NCI-H526 treated with DMSO at 0.1 percent for 48 hours (cell line): ENCODE measurements at places on chromosomes 1 and 21.
A peak's percentile ranks its signal among the peaks of the same experiment; 100 is the strongest.

- DNase-seq = no peak
These were observed 52.8 kb downstream of the ELK4 start for GRCh38 chr1:205578780-205579571.

DNA sequence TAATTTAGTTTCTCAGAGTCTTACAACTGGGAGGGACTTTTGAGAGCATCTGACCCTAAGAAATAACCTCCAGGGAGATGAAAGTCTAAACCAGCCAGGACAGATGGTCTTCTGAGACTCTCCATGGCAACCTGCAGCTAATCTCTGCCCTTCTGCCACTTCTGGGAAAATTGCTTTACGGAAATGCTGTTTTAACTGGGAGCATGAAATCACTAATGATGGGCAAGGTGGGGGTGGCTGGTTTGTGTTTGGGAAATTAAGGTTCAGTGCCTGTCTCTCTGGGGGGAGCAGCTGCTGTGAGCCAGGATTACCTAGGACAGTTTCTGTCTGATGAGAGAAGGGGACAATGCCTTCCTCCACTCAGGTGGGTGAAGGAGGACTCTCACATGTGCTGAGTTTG is 33.2 kb downstream of the ROR1 start:
- DNase-seq = no peak

- peak; percentile 20 for DNase-seq
These were observed 253.1 kb upstream of the IRF2BP2 start for GRCh38 chr1:234862944-234863515.

- DNase-seq = no peak
These were observed 497 bp upstream of the C1orf115 start for GRCh38 chr1:220689666-220690065.

GRCh38 chr1:170414989-170415709 is 116.8 kb upstream of the GORAB start:
- DNase-seq = no peak

GRCh38 chr1:191634801-191635508 is 523.3 kb upstream of the RGS18 start:
- DNase-seq = no peak

- DNase-seq = no peak
These were observed 4.1 kb downstream of the WNT3A start for GRCh38 chr1:228010921-228011320.

DNA sequence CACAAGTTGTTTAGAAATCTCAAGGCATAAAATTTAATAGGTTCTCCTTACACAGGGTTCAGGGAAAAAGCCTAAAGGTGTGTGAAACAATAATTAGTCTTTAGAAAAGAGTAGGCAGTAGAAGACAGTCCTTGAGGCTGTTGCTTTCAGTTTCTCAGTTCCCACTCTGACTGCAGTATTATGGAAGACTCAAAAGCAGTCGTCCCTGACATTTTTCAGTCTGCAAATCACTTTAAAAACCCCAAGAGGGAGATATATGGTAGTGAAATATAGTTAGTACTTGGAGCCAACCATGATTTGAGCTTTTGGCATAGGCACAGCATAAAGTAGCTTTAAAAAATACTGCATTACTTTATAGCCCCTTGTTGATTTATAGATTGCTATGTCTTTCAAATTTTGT is 299.7 kb downstream of the OLFM3 start:
- no peak for DNase-seq

DNA sequence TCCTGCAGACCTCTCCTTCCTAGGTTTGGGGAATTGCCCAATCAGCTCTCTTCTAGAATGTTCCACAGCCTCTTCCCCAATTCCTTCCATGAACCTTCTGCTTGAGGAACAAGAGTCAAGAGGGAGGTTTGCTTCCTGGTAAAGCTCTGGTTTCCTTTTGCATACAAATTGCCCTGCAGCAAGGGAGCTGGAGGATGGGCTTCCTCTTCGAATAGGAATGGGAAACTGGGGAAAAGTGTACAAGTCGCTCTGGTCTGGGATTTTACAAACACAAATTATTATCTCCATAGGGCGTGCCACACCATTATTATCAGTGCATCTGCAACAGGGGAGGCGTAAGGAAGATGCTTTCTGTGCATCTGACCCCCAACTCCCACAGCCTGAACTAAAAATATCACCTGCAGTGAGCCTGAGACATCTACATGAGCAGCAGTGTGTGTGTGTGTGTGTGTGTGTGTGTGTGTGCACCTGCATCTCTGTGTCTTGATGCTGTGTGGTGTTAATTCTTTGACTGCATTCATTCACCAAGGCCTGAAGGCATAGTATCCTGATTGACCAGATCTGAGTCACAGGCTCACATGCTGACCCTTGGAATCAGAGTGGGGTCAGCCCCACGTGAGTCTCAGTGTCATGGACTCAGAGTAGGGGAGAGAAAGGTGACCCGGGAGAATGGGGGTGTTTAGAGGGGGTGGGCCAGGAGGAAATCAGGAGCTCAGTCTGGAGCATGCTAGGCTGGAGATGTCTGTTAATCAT is 272.9 kb downstream of the KAZN start:
- peak; percentile 15 for DNase-seq

- no peak for DNase-seq
These were observed at the start of the genes ADORA3 and TMIGD3 for GRCh38 chr1:111503585-111504060. Gene ADORA3, minus strand, starts transcription at chr1:111503633. Its CDS starts 279 bp downstream, at chr1:111503354. Gene TMIGD3, minus strand, starts transcription at chr1:111503633. Its CDS starts 279 bp downstream, at chr1:111503354.

GRCh38 chr1:216528816-216529215 is 105.6 kb upstream of the USH2A start:
- DNase-seq = peak; percentile 95

DNA sequence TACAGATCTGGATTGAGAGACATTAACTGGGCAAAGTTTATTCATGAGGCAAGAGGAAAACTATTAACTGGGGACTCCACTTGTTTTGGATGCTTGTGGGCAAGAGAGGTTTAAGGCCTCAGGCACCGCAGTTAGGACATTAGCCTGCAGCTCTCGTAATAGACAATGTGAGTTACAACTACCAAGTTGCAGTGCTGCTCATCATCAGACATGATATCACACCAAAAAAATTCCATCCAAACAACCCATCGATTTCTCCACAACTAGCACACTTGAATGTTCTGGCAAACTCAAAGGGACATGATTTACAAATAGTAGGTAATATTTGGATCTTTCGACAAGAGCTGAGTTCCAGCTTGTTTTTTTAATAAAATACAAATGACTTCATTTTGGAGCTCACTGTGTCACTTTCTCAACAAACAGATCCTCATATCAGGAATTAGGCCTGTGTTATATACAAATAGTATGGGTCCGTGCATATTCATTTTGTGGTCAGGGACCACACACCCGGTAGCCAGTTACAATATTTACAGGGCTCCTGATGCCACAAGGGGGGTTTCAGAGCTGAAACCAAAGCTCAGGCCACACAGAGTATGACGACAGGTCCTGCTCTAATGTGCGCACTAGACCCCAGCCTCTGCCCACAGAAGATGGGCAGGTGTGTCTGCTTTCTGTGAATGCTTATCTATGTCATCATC is 128.0 kb downstream of the TGFBR3 start:
- no peak for DNase-seq

- no peak for DNase-seq
These were observed 270.0 kb downstream of the TRABD2B start for GRCh38 chr1:47727051-47727696.

GRCh38 chr21:46136739-46137349 is 18.5 kb downstream of the FTCD start:
- DNase-seq = no peak

DNA sequence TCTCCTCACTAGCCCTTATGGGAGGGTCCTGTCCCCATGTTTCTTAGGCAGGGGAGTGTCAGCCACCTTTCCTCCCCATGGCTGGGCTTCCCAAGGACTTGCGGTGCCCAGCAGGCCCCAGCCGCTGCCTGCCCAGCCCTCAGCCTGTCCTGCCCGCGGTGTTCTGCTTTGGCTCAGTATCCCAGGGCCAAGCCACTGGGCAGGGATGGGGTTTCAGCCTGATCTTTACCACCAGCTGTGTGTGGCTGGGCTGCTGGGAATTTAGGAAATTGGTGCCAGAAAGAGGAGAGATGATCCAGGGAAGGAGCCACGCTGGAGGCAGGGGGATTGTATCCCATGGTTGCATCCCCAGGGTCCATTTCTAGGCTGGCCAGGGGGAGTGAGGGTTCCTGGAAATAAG is 6.9 kb upstream of the IGFN1 start:
- DNase-seq = no peak

GRCh38 chr1:114428083-114428754 is 82.8 kb downstream of the TRIM33 start:
- no peak for DNase-seq
